ENCODE measurements at places on chromosomes 6 and 20.

- peak; percentile 9 for DNase-seq
Observed at GRCh38 chr6:44926556-44926955, 401.6 kb upstream of the RUNX2 start.

GRCh38 chr6:155108070-155108820 is 113.1 kb downstream of the TIAM2 start:
- DNase-seq: peak; percentile 76

DNA sequence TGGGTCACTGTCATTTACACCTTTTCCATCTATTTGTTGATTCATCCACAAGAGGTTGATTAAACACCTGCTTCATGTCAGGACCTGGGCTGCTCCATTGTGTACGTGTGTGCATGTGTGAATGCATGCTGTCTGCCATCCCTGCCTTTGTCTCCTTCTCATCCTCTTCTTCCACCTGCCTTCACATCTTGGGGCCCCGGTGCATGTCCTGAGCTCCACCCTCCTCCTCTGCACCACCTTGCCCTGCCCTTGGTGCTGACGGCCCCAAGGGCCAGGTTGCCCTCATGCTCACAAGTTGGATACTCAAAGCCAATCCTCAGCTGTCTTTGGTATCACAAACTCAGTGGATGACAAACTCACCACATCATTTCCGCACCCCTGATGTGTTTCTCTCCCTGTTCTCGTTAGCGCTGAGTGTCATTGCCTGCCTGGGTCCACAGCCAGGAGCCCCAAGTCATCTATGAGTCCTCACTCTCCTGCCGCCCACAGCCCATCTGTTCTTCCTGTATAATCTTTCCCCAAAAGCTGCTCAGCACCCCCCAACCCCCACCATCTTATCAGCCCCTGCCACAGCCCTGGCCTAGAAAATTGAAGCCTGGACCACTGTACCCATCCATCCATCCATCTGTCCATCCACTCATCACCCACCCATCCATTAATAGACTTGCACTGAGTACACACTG is 85.0 kb downstream of the SRC start:
- no peak for DNase-seq

- peak; percentile 30 for DNase-seq
Observed at GRCh38 chr6:131519670-131520436, 53.2 kb upstream of the ARG1 start.

- peak; percentile 34 for DNase-seq
Observed at GRCh38 chr20:34943808-34944567, 11.6 kb downstream of the GSS start.

DNA sequence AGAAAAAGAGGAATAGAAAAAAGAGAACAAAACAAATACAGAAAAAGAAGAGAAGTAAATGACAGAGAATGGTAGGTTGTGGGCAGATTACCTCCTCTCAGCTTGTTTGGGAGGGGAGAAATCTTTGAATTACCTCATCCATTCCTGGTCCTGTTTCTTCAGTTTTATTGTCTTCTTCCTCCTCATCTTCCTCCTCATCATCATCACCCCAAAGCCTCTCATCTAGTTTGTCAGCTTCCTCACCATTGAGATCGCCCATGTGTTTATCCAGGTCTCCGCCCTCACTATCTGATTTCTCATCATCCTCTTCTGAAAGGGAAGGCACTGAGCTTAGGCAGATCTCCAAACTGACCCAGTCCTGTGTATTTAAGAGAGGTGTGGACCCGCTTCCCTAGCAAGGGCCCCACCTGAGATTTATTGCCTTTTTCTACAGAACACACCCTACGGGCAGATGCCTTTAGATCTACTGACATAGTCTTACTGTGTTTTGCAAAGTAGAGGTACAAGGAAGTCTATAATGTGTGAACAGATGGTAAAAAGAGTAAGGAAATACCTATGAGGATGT is 24.2 kb upstream of the LYRM2 start:
- no peak for DNase-seq

DNA sequence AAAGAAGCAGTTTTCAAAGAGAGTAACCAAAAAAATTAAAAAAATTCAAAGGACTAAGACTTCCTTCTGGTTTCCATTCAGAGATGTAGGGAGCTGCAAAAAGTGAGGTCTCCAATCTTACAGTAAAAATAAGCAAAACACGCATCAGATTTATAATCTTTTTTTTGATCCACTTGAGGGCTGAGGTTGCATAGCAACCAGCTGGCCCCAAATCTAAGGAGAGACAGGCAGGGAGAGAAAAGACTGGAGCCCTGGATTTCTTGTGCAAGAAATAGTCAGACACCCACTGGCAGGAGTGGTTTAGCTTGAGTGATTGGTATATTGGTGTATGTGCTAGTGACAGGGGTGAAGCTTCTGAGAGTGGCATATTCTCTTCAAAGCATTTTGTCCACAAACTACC is 135.9 kb upstream of the FUT9 start:
- no peak for DNase-seq

DNA sequence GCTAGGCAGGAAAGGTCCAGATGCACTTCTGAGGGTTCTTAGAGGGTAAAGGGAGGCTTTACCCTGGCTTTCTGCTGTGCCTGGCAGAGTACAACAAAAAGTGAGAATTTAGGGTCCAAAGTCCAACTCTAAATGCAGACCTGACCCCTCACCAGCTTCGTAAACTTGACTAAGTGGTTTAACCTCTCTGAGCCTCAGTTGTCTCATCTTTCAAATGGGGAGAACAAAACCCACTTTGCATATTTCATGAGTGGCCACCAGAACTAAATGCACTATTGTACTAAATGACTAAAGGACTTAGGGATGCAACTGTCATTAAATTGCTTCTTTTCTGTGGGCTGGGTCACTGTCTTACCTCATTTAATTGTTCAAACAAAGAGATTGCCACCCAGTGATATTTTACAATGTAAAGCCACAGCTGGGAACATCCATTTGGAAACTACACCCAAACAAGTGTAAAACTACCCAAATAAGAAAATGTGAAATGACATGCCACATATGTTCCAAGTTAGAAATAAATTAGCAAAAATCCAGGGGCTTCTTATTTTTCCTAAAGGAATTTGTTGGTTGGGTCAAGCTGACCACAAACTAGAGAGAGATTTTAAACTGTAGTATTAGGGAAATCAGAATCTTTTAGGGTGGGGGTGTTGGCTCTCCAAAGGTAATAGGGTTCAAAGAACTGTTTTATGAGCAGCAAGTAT is 48.3 kb upstream of the RIN2 start:
- no peak for DNase-seq

GRCh38 chr6:68642081-68642480 is 7.0 kb downstream of the ADGRB3 start:
- DNase-seq: no peak

GRCh38 chr6:83463886-83464285 is 33.0 kb upstream of the ME1 start:
- DNase-seq: no peak

DNA sequence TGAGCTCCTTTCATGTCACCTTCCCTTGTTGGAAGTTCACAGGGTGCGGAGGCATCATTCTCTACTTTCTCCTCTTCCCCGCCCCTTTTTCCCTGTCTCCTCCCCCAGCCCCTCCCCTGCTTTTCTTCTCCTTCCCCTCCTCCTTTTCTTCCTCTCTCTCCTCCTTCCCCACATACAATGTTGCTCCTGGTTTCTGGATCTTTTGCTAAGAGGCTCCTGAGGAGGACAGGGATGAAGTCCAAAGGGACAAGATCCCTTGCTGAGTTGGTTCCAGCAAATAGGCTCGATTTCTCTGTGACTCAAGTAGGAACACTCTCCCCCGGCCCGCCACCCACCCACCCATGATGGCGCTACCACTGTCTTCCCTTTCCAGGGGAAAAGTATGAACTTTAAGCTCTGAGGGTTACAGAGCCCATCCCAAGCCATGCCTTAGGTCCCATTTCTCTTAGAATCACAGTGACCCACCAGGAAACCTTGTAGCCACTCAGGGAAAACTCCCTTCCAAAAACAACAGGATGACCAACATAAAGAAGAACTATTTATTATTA is 852 bp upstream of the TFEB start:
- DNase-seq: no peak

GRCh38 chr20:37364927-37365272 is 19.0 kb downstream of the SRC start:
- DNase-seq: no peak

GRCh38 chr20:43755851-43756250 is 29.0 kb upstream of the GTSF1L start:
- DNase-seq: peak; percentile 90

DNA sequence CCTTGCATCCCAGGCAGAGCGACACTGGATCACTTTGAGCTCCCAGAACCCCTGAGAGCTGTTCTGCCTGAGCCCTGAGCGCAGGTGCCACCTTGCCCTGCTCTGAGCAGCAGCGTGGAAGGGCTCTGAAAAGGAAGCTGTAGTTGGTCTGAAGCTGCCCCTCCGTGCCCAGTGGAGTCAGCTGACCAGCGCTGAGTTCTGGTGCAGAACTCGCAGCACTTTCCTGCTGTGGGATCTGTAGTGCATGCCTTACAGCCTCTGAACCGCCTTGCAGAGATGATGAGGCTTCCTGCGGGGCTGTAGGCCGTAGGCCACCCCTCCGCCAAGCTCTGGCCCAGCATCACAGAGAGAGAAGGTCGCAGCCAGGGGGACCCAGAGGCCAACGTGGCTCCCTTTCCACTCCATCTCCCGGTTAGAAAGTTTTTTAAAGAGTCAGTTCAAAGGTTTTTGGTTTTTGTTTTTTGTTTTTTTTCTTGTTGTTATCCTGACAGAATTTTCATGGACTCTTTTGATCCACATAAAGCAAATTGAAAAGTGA is 158.3 kb upstream of the CST7 start:
- DNase-seq: no peak

DNA sequence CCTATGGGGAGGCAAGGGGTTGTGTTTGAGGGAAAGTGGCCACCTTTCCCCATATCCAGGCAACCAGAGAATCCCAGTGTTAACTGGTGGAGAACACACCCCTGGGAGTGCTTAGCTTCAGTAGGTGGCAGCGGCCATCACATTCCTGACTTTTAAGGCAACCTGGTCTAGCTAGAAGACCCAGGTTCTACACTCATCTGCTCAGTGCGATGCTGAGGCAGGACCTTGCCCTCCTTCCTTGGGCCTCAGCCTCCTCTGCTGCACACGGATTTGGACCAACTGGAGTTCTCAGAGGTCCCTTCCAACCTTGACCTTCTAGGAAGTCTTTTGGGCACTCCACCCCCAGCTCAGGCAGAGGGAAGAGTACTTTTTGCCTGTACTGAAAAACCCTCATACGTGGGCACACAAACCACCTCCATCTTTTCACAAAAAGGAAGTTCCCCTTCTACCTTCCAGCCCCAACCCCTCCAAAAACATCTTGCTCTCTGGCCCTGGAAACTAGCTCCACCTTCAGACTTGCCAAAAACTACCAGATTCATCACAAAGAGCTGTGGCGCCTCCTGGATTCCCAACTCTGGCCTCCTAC is 2.9 kb downstream of the CCND3 start:
- no peak for DNase-seq

GRCh38 chr20:14951105-14951504 is 613.7 kb upstream of the FLRT3 start:
- peak; percentile 3 for DNase-seq

Measured in astrocyte (in vitro differentiated cells and primary cell).